ENCODE measurements at places on chromosomes 7 and 10.

GRCh38 chr10:124417895-124418725, 613 bp downstream of the OAT start:
- DNase-seq, result no peak

- no peak for DNase-seq
Measured at GRCh38 chr7:144404946-144405345, 1.5 kb upstream of the NOBOX start.

- no peak for DNase-seq
Measured at GRCh38 chr7:103297837-103298179, 573 bp downstream of the PMPCB start.

- no peak for DNase-seq
Measured at GRCh38 chr10:22705527-22705926, 8.9 kb downstream of the PIP4K2A start.

DNA sequence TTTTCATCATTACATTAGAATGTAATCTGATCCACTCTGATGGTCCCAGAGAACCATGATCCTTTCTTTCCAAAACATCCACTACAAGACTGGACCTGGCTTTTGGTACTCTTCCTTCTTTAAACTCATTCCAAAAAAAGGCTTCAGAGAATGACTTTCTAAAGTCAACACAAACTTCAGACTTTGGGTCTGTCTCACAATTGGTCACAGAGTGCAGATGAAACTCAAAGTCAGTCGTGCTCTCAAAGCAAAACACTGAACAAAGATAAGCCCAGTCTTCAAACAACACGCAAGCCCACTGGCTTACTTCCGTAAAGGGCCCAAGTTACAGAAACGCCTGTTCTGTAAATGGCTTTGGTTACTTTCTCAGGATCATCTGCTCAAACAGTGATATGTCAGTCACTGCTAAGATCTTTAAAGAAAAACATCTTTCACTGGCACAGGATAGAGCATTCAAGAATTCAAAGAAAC, 250.9 kb upstream of the MKLN1 start:
- no peak for DNase-seq

GRCh38 chr10:33334153-33334804, at the start of gene NRP1:
NRP1 (minus strand) TSS chr10:33334667; CDS start chr10:33334382, 285 bp downstream.
- DNase-seq, result no peak

DNA sequence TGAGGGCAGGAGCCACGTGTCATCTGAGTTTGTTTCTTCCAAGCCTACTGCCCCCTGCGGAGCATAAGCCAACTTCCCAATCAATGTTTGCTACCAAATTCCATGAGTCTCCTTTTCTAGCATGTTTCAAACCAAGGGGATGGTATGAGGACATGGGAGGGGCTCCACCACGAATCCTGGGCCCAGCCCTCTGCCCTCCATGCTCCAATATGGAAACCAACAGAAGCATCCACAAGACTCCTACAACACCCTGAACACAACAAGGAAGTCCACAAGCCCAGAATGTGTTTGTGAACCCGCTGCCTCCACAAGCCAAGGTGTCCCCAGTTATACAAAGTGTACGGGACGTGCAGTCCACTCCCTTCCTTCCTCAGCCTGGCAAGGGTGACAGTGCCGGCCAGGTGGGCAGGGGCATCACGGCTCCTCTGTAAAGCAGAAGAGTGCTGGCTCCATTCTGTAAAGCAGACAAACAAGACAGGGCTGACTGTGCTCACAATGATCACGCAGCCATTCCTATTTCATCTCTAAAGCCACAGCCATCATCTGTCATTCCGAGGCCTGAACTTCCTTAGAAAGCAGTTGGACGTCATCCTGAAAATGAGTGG, 466.1 kb downstream of the PTPRN2 start:
- DNase-seq, result no peak

- DNase-seq, result no peak
Measured at GRCh38 chr7:2052657-2053048, 180.1 kb downstream of the MAD1L1 start.

DNA sequence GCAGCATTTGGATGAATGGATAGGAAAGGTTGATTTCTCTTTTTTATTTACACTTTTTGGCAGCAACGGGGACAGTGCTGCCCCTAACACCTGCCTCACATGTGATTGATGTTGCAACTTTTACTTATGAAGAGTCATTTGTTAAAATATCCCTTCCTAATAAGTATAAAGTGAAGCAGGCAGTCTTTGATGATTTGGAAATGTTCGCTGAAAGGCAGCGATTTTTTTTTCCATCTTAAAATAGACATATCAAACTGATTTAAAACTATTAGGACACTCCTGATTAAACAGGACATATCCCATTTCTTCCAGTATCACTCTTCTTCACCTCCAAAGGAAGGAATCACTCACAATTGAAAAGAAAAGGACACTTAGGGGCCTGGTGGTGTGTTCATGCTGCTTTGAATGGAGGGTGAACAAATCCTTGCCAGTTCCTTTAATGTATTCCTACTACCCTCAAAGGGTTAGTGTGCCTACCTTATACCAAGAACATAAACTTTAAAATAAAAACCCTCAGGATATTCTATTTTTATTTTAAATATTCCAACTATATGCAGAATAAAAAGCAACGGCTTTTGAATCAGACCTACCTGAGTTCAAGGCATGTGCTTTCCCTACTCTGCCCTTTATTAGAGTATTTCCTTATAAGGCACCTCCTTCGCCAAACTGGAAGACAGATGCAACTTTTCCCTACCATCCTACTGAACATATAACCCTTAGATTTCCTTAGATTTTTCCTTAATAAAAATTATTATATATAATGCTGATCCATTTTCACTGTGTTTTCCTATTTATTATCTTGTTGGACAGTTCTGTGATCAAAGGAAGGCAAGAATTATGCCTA, 1.1 kb downstream of the ADK start:
- DNase-seq, result no peak

- DNase-seq, result no peak
Measured at GRCh38 chr7:24381894-24382505, 98.0 kb downstream of the NPY start.

DNA sequence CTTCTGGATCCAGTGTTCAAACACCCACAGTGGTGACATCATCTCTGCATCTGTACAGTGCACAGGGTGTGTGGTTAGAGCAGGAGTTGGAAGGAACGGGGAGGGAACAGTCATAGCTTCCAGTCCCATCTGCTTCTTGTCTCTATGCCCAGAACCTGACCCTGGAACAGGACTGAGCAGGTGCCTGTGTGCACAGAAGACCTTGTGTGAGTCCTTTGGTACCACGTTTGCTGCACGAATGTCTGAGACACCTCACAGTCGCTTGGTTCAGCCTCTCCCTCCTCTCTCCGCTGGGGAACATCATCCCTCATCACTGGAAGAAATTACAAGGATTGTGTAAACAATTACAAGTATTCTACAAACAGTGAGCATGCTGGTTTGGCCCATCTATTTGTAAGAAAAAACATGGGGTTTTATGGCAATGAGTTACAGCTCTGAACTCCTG, 243.0 kb upstream of the KLF6 start:
- no peak for DNase-seq

DNA sequence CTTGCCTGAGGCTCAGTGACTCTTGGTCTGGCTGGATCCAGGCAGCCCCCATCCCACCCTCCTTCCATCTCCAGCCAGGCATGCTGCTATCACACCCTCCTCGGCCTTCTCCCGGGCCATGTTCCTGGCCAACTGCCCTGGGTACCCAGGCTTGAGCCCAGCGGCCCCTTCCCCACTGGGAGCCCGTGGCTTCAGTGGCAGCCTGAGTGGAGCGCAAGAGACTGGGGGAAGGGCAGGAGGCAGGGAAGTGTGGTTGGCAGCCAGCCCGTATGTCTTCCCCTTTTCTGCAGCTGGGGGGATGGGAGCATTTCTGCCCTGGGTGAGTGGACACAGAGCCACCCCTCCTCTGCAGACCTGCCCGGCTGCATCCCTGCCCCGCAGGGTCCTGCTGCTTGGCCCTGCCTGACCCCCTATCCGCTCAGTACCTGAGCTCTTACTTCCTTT, 148.5 kb downstream of the ARHGAP22 start:
- no peak for DNase-seq

DNA sequence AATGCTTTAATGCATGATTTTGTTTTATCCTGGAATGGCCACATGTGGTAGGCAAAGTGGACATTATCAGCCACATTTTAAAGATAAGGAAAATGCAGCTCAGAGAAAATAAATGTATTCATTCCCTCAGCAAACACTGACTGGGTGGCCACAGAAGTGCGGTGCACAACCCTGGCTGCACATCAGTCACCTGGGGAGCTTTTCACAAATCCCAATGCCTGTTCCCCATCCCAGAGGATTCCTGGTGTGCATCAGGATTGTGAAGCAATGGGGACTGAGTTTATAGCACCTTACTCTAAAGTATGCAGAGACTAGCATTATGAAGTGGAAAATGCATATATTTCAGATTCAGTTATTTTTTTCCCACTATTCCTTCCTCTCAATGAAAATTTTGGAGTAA, 193.5 kb upstream of the C7orf33 start:
- no peak for DNase-seq

GRCh38 chr10:69179743-69180524, at the start of gene SUPV3L1:
SUPV3L1 (plus strand) TSS chr10:69180234; CDS start chr10:69180292, 58 bp downstream.
- DNase-seq, result peak; percentile 97

- DNase-seq, result no peak
Measured at GRCh38 chr10:70662362-70663220, 9.7 kb upstream of the ADAMTS14 start.

- DNase-seq, result no peak
Measured at GRCh38 chr10:47329855-47330254, 7.6 kb downstream of the GDF2 start.

GRCh38 chr10:2782265-2782664, 285.1 kb upstream of the PFKP start:
- DNase-seq, result no peak

DNA sequence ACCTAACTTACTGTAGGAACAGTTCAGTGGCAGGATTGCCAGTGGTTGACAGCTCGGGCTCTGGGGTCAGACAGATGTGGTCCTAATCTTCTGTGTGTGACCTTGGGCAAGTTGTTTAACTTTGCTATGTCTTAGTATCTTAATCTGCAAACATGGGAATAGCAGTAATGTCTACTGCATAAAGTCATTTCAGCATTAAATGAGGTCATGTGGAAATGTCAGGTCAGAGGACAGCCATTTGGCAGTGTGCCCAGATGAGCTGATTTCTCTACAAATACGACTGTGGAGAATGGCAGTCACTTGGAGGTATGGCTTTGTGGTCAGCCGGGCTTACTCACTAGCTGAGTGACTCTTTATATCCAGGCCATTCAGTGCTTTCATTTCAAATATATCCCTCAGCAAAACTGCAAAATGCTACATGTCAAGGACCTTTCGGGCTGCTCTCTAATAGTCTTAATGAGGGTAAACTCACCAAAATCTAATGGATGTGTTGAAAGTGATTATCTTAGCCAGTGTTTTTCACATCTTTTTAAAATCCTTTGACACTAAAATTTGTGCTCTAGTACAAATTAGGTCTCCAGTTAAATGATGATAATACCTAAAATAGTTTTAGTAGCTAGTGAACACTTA, 171.4 kb downstream of the ST7 start:
- peak; percentile 95 for DNase-seq

DNA sequence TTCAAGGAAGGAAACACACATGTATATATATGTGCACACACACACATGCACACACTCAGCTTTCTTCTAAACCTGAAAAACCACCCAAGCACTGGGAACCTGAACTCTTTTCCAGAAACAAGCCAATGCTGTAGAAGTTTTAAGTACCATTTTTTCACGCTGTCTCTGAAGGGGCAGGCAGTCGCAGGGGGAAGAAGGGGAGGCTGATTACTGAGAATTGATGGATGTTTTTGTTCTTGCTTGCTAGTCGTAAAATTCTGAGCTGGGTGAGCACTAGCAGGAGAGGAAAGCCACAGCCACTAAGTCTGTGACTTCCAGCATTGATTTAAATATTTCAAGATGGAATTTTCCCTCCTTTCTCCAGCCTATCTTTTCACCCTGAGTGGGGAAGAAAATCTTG, 391.8 kb downstream of the CALN1 start:
- DNase-seq, result no peak

- no peak for DNase-seq
Measured at GRCh38 chr7:34759477-34760125, 101.6 kb downstream of the NPSR1 start.

DNA sequence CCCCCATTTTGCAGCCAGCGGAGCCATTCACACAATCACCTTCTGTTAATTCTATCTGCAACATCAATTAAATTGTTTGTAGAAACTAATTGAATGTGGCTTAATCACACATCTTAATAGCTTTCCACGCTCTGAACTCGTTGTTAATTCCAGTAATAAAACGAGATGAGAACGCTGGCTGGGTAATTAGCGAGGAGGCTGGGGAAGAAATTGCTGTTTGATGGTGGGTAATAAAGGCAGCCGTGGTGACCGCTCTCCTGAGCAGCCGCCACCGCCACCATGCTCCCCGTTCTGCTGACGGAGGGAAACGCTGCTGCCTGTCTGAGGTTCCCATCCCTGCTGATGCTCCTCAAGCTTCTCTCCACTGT, 36.3 kb downstream of the GBX1 start:
- DNase-seq, result no peak

DNA sequence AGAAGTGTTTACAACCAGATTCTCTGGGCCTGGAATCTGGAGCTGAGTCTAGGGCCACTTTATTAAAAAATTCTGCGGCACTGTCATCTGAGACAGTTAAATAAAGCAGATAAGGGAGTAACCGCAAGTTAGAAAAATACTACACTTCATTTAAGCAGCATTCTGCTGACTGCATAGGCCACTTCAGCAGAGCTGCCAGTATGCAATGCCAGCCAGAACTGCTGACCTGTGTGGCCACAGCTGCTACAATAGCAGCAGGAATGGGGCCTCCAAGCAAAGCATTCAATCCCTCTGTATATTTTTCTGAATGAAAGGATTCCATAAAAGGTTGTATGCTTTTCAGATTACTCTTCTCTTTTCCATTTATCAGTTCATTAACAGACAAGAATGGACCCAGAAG, 136.0 kb downstream of the COL28A1 start:
- DNase-seq, result no peak

DNA sequence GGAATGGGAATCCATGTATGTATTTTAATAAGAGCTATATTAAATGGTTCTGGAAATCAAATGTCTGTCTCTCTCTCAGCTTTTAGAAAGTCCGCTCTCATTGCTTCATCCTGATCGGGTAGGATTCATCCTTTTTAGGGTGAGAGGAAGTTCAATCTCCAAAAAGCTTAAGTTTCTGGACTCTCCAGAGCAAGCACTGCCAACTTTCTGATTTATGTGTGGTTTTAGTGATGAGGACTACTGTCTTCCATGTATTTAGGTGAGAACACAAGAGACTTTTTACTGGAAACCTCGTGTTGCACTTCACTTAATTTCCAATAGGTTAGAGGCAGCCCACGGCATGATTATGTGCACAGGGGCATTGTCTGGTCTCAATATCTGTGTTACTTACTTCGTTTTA, 267.9 kb downstream of the SUGCT start:
- no peak for DNase-seq

GRCh38 chr7:157813741-157814661, 477.2 kb downstream of the DNAJB6 start:
- no peak for DNase-seq

GRCh38 chr7:92982928-92983327, 134.9 kb downstream of the SAMD9 start:
- no peak for DNase-seq

DNA sequence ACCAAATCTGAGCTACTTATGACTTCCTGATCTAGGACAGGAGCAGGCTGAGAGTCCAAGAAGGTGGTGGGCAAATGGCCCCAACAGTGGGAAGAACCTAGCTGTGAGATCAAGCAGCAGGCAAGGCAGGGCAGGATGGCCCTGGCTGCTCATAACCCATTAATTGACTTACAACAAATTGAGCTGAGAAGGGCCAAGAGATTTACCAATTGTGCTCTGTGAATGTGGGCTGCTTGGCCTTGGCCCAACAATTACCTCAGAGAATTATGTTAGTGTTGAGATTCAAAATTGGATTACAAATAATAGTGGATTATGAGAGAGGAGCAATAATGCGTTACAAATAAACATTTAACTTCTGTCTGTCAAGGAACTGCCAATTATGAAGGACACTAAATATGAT, 956.5 kb downstream of the KCNMA1 start:
- DNase-seq, result no peak
